Heart right ventricle (tissue), 16 donors: ENCODE measurements at places on chromosomes 7 and 10. TPM values are rescaled to one million over a fixed set of nuclear protein-coding genes. Genes with fewer than 3 reads are reported as not detected.

The HABP2 gene
- not detected for total RNA-seq

The AKR1C8 gene
- not detected for total RNA-seq

The TRIM50 gene
- 0.42 TPM for total RNA-seq

The MACC1 gene
- total RNA-seq: 0.06 TPM

The SDK1 gene
- 5.3 TPM for total RNA-seq

The EIF5AL1 gene
- total RNA-seq: not detected

The SSMEM1 gene
- total RNA-seq: not detected

The DNAJB6 gene
- 155 TPM for total RNA-seq

The PLAU gene
- 4.4 TPM for total RNA-seq

The ASB10 gene
- total RNA-seq: 17.5 TPM

The SLC18A3 gene
- not detected for total RNA-seq

The TMEM140 gene
- 27.6 TPM for total RNA-seq

The LRMDA gene
- 10.1 TPM for total RNA-seq

The AKR1C1 gene
- 10.3 TPM for total RNA-seq

The OR2A7 gene
- total RNA-seq: 0.51 TPM

The HELLS gene
- total RNA-seq: 0.61 TPM

The MMD2 gene
- not detected for total RNA-seq

The TMEM273 gene
- 10.9 TPM for total RNA-seq

The CRHR2 gene
- 0.44 TPM for total RNA-seq

The SUN3 gene
- not detected for total RNA-seq
